ENCODE measurements at places on chromosomes 2 and 18.

- no peak for DNase-seq
Measured at GRCh38 chr18:22296304-22296703, 121.4 kb downstream of the CTAGE1 start.

DNA sequence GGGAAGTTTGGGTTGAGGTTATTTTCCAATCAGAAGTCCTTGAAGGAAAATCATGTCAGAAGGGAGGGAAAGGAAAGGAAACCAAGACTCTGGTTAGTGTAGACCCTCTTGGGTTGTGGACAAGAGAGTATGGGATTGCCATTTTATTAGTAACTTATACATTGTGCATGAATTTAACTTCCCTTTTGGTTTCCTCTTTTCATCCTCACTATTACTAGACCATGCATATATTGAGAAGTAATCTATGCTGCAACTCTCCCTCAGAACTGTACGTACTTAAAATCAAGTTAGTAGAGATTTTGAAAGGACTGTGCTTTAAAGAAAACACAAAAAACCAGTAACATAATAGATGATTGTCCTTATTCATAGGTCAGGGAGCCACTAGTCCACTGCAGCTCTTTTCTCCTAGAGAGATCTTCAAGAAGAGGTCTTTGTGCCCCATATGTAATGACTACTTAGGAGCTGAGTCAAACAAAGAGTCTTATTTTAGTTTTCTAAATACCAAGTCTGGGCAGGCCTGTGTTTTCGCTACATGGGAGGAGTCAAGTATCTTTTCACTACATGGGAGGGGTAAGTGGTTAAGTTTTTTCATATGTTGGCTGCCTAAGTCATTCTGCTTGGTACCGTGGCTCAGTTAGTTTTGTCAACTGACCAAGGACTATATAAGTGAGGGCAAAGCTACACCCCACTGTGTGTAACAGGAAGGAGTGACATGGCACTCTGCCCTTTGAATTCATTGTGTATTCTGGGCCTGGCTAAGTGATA, 25.2 kb upstream of the FAM117B start:
- no peak for DNase-seq

GRCh38 chr2:192487636-192488035, 292.9 kb upstream of the TMEFF2 start:
- no peak for DNase-seq

GRCh38 chr2:237568121-237568660, 1.8 kb downstream of the PRLH start:
- DNase-seq: no peak

DNA sequence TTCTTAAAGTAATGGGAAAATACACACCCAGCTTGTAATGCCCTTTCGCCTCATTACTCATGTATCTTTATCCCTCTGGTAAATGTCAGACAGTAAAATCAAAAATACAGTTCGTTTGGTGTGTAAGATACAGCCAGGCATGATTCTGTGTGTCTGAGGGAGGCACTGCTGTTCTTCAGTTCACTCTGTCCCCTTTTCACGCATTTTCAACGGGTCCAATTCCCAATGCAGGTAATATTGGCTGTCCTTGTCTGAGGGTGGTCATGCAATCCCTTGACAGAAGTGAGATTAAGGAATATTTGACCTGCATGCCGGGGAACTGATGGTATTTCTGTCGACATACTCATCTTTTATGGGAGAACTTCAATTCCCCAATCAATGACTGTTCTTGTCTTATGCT, 587.2 kb upstream of the NXPH2 start:
- DNase-seq: no peak

GRCh38 chr18:76496194-76496890, 1.3 kb upstream of the ZNF516 start:
- DNase-seq: no peak

DNA sequence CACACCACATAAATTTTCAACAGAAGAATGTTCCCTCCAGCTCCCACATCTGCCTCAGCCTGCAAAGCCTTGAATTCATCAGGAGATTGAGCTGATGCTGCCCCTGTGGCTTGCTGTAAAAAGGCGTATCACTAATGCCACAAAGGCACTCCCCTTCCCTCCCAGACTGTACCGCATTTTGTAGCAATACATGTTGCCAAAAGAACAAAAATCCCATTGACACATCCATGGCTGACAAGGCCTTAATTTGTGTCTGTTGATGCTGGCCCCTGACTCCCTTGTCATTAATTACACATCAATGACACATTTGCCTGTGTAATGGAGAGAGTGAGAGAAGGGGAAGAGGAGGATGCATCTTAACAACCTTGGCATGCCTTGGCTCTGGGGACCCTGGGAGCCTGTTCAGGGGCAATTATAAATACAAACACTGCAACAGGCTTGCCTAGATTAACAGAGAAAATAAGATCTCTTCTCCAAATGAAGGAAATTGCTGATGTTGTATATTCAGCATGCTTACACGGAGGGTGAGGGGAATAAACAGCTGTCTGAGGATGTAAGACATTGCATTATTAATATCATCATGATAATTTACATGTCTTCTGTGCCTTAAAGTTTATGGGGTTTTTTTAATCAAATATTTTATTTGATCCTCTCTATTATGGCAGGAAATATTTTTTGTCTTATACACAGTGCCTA, 264.0 kb downstream of the SUCLG1 start:
- no peak for DNase-seq

DNA sequence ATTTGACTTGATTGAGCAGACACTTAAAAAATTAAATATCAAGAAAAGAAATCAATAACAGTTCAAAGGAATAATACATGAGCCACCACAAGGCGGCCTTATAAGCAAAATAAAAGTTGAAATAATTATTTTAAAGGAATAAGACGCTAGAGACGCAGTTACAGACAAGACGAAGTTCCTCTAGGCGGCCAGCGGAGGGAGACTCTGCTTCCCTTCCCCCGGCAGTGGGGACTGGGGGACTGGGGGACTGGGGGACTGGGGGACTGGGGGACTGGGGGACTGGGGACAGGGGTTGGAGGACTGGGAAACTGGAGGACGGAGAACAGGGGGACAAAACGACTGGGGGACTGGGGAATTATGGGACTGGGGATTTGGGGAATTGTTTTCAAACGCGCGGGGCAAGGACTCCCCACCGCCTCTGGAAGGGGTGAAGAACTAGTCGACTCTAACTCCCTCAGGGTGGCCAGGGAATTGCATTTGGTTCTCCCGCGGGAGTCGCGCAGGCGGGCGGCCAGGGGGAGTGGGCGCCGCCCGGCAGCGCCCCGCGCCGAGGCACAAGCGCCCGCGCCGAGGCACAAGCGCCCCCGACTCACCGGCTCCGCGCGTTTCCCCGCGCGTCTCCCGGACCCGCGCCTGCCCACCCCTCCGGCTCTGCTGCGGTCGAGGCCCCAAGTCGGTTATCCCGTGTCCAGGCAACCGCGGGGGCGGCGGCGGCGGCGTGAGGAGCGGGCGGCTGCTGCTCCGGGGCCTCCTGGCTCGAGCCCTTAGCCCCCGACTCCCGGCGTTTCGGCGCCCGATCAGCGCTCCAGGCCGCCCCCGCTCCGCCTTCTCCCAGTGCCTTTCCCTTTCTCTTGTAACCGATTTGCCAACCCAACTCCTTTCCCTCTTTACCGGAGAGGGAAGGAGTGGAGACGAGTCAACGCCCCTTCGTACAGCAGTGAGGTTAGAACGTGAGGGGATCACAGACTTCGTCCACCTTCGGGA, at the start of gene CCDC178:
TSS of gene CCDC178 (minus strand) at position 662 of the 984 bp plus-strand sequence. CDS start 28,633 bp downstream, outside the sequence.
- no peak for DNase-seq

DNA sequence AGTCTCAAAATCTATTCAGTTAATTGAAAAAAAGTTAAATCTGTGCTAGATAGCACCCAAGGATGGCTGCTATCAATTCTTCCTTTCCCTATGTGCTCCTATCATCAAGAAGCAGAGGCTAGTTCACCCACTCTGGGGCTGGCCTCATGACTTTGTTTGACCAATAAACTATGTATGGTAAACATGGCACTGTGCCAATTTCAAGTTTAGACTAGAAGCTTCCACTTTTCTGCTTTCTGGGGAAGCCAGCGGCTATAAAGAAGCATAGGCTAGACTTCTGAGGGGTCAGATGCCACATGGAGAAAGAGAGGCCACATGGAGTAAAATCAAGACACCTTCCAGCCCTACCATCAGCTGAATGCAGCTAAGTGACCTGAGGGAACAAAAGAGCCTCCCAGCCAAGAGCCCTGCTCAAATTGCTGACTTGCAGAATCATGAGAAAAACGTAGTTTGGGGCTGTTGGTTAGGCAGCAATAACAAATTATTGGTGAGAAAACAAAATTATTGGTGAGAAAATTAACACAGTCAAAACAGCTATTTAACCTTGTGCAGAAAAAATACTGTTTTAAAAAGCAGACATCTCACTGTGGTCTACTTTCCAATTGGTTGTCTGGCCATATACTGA, 86.5 kb upstream of the SLC14A2 start:
- DNase-seq: no peak
